ENCODE measurements at places on chromosomes 11 and 22.
A peak's percentile ranks its signal among the peaks of the same experiment; 100 is the strongest.

DNA sequence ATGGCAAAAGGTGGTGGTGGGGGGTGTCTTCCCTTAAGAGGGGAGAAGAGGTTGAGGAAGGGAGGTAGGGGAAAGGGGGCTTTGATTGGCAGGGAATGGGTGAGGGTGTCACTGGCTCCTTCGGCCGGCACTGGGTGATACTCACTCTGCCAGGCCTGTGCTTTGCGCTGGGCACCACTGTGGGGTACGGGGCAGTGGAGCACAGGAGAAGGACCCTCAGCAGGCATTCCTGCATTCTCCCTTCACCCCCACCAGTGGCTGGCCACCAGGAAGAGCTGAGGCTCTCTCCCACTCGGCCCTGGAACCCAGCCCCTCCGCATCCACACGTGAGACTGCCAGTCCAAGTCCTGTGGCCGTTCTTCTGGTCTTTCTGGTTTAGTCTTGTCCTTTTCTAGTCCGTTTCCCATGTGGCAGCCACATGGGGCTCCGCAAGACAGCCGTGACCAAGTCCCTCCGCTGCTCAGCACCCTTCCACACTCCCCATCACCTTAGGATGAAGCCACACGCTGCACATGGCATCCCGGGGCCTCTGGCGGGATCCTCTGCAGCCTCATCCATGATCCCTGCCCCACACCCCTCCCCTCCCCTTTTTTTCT is 8.0 kb downstream of the CAPN5 start:
- DNase-seq: no peak

DNA sequence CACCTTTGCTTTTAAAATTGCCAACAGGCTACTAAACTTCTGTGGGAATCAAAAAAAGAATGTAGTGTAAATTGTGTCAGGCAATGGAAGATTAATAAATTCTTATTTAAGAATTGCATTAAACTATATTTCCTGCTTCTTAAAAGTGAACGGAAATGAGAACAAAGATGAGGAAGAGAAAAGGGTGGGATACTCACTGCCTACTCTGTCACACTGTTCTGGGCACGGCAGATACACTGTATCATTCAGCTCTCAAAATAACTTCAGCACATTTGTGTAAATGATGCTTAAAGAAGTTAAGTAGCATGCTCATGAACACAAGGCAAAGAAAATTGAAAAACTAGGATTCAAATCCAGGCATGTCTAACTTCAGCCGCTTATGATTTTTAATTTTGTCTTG is 218.7 kb downstream of the DCDC1 start:
- no peak for DNase-seq

DNA sequence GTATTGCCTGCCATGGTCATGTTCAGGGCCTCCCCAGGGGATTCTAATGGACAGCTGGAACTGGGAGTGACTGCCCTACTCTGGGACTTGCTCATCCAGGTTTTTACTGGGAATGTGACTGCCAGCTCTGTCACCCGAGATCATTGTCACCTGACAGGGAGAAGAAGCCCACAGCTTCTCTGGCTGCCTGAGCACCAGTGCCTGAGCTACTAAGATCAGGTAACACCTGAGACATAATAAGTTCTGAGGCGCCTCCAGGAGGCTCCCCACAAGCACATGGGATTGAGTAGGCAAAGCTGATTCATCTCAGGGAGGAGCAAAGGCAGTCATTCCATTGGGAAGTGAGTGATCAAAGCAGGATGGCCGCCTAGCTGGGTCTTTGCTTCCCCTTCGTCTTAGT is 84.2 kb upstream of the GALNT18 start:
- DNase-seq: no peak

- DNase-seq: peak; percentile 82
Observed at GRCh38 chr11:47565340-47566148, at the start of gene PTPMT1. TSS of gene PTPMT1 (plus strand) at chr11:47565599. CDS start at chr11:47565623, 24 bp downstream.

DNA sequence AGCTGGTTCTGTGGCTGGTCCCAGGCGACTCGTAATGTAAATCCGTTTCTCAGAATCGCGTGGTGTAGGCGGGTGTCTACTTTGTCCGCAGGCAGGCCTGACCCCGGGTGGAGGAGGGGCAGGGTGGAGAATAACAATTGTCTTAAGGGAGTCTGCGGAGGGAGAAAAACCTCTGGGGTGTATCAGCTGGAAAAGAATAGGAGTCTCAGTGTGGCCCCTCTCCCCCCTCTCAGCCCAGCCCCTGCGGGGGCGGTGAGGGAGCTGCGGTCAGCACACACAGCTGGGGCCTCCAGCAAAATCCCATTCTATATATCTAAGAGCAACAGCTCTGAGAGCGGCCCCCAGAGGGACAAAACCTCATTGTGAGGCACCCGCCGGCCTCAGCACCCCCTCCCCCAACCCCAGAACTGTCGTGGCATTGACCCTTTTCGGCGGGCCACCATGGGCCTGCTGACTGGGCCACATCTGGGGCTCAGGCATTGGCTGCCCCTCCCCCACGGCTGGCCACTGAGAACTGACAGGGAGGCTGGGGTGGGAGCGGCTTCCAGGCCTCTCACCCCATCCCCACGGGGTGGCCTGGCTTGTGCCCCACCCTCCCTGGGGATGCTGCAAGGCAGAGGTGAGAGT is 2.7 kb upstream of the MYRF start:
- DNase-seq: no peak

- DNase-seq: no peak
Observed at GRCh38 chr11:104844451-104844850, 53.8 kb downstream of the CASP12 start.

- peak; percentile 36 for DNase-seq
Observed at GRCh38 chr22:49632199-49633009, 195.3 kb downstream of the BRD1 start.

- no peak for DNase-seq
Observed at GRCh38 chr11:24298146-24298545, 198.7 kb upstream of the LUZP2 start.

DNA sequence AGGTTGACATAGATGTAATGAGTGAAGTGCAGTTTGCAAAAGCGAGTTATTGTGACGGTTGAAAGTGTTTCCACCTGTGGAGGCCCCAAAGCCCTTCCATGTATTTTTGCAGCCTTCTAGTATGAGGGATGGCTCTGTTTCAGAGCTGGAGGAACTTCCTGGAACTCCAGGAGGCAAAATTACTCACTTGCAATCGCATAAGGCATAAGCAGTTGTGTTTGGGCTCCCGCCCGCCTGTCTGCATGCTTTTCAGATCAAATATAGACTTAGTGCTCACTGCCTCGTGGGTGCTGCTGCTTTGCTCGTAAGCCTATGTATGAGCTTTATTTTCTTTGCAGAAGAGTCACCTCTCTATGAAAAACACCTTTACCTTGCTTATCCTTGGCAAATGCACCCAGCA is 146.8 kb upstream of the LARGE1 start:
- no peak for DNase-seq

DNA sequence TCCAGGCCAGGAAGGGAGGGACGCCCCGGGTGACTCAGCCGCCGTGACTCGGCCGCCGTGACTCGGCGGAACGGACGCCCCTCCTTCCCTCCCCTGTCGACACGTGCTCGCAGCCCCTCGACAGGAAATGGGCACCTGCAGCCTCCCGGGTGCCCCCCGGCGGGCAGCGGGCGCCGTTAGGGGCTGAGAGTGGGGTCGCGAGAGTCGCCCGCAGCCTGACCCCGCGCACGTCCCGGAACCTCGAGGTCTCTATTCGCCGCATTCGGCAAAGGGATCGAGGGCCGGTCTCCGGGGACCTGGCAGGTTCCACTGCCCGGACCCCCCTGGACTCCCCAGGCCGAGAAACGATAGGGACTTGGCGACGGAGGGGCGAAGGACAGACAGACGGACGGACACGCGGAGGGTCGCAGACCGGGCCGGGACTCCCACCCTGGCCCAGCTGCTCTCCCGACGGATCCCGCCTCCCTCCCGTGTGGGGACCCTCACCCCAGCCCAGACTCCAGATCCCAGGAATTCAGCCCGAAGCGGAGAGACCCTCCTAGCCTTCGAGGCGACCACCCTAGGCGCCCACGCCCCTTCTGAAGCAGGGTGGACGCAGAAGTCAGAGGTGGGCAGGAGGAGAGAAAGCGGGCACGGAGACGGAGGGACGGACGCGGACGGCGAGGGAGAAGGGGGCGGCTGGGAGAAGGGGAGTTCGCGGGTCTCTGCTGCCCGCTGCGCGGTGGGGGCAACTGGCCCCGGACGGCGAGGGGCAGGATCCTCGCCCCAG is 648 bp downstream of the FOSL1 start:
- DNase-seq: peak; percentile 87

DNA sequence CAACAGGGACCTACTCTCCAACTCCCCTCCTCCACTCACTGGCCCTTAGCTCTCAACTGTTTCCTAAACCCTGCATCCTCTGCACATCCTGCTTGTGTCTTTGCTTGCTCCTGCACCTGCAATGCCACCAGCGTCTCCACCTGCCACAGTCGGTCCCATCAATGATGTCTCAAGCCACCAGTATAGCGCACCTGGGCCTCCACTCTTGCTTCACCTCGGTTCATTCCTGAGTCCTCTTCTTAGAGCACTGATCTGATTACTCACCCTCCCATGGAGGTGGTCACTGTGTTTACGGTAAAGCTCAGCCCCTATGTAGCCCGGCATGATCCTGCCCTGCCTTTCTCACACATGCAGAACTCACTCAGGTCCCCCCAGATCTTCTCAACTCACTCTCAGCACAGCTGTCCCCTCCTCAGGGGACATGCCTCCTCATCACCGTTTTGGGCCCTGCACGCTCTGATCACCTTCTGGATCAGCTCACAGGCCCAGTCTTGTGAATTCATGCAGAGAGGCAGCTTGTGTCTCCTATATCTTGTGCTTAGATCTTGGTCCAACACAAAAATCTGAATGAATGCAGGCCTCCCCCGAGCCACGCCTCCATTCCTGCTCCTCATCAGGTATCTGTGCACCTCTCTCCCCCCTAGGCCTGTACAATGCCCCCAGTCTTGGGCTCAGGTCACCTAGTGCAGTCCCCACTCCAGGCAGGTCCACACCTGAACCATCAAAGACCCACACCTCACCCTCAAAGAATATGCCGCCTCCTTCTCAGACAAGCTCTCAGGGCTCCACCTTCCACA is 31.4 kb downstream of the TRIM29 start:
- no peak for DNase-seq

GRCh38 chr22:44331881-44332714 is 19.3 kb upstream of the SHISAL1 start:
- no peak for DNase-seq

DNA sequence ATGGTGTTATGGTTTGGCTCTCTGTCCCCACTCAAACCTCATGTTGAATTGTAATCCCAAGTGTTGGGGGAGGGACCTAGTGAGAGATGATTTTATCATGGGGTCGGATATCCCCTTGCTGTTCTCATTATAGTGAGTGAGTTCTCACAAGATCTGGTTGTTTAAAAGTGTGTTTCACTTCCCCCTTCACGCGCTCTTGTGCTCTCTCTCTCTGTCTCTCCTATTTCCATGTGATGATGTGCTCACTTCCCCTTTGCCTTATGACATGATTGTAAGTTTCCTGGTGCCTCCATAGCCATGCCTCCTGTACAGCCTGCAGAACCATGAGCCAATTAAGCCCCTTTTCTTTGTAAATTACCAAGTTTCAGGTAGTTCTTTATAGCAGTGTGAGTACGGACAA is 765.1 kb downstream of the KCNA4 start:
- DNase-seq: no peak

DNA sequence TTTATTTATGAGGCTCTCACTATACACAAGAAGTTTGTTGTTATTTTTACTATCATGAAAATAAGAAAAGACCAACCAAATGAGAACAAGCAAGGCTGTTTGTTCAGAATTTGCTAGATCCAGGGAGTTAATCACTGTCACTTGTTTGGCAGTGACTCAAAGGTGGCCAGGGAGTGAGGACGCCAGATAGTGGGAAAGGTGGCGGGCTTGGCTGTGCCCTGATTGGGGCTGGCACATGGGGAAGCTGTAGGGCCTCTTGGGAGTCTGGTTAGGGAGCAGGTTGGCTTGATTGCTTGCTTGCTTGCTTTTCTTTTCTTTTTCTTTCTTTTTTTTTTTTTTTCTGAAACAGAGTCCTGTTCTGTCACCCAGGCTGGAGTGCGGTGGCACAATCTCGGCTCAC is 53.1 kb upstream of the SLC22A12 start:
- DNase-seq: no peak

DNA sequence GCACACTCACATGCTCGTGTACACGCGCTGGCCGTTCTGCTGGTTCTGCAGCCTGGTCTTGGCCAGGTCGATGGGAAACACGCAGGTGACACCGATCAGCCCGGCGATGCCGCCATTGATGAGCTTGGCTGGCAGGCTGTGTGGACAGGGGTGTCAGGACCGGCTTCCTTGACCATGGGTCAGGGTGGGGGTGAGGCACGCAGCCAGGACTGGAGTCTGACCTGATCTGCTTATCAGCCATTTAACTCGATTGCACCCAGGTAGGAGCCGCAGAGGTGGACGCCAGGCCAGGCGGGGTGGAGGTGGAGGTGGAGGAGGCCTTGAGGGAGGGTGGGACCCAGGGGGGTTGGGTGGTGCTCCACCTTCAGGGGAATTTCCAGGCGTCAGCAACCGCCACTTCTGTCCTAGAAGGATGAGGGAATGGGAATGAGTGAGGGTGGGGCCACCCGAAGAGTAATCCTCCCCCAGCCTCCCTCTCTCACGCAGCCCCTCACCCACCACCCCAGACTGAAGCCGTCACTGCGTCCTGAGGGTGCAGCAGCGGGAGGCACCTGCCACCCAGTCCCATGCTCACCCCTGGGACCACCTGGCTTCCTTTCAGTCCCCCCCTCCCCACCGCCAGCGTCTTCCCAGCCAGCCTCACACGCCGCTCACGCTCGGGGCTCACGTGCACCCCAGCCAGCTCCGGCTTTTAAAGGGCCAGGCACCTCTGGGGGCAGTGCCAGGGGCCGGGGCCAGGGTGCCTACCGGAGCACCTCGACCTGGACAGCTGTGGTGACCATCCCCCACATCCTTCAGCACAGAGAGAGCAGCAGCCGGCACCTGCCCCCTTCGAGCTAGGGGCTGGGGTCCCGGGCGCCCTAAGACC is 3.1 kb downstream of the SLC25A22 start:
- DNase-seq: no peak

DNA sequence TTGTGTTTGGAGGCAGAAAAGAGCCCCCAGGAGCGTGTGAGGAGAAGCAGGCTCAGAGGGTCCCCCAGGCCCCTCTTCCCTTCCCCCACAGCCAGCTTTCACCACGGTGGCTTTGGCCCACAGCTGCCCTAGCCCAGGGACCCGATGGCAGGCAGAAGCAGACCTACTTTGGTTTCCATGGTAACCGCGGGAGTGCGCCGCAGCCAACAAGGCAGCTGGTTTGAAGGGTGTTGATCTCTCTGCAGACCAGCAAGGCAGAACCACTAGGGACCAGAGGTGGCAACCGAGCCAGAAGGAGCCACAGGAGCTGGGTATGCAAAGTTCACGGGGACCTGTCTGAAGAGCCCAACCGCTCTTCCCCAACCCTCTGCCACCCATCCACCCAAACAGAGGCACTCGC is 69.4 kb downstream of the BUD13 start:
- DNase-seq: no peak
